ENCODE measurements at places on chromosomes 7 and 10.
A peak's percentile ranks its signal among the peaks of the same experiment; 100 is the strongest.

DNA sequence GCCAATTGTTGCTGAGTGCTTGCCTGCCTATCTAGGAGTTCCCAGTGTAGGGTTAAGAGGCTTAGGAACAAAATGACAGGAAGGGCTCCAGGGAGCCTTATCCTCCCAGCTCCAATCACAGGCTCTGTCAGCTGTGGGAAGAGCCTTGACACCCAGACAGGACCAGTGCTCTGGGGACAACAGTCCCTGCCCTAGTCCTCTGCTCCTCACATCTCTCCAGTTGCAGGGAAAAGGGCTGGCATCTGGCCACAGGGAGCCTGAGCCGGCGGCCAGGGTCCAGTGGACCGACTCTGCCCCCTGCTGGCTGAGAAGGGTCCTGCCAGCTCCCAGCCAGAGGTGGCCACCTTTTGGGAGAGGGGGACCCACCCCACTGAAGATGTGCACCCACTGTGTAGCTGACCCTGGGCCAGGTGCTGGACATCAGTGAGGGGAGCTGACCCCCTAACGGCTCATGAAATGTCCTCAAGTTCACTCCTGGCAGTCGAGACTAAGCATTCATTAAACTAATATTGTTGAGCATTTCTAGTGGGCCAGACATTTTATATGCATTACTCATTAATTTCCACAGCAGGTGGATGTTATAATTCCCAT is 17.6 kb downstream of the DNAJB12 start:
- peak; percentile 52 for DNase-seq

- no peak for DNase-seq
Observed at GRCh38 chr10:101367569-101368453, 13.8 kb downstream of the BTRC start.

GRCh38 chr7:85186083-85186520 is 754 bp downstream of the SEMA3D start:
- DNase-seq = no peak

GRCh38 chr7:55127135-55127551 is 108.3 kb downstream of the EGFR start:
- DNase-seq = no peak

DNA sequence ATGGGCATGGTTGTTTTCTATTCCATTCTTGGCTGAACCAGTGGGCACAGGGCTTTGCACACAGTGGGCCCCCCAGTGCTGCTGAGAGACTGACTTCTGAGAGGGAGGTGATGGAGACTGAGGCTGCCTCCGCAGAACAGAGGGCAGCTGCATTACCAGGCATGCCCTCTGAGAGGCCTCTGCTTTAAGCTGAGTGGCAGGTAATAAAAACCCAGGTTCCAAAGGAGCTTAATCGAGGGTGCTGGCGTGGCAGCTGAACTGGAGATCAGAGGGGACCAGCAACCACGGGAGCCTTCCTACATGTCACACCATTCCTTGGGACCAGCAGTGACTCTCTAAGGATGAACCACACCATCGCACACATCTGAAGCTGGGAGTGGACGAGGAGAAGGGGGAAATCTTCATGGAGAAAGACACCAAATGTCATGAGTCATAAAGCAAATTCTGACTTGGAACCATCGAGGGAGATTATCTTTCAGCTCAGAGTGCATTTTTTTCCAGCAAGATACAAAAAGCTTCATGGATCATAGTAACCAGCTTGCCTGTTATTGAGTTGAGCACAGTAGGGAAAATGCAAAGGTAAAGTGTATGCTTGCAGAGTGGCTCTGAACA is 24.6 kb downstream of the HIPK2 start:
- DNase-seq = no peak

DNA sequence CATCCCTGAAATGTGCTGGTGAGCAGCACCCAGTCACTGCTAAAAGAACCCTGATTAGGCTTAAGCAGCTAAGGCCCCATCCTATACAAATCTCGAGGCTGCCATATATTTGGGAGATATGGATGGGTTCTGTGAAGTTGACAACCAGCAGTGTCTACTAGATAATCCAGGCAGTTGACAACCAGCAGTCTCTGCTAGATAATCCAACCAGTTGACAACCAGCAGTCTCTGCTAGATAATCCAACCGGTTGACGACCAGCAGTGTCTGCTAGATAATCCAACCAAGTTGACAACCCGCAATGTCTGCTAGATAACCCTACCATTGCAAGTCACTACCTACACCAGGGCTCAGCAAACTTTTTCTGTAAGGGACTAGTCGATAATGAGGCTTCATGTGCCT is 58.3 kb upstream of the KDM7A start:
- DNase-seq = no peak

GRCh38 chr10:88964869-88965415 is 12.4 kb upstream of the ACTA2 start:
- no peak for DNase-seq

- DNase-seq = no peak
Observed at GRCh38 chr7:159109653-159110035, 35.0 kb downstream of the VIPR2 start.

GRCh38 chr7:138907850-138908249 is 73.3 kb downstream of the KIAA1549 start:
- DNase-seq = no peak

- DNase-seq = no peak
Observed at GRCh38 chr7:100152404-100152803, 3.7 kb downstream of the LAMTOR4 start.

DNA sequence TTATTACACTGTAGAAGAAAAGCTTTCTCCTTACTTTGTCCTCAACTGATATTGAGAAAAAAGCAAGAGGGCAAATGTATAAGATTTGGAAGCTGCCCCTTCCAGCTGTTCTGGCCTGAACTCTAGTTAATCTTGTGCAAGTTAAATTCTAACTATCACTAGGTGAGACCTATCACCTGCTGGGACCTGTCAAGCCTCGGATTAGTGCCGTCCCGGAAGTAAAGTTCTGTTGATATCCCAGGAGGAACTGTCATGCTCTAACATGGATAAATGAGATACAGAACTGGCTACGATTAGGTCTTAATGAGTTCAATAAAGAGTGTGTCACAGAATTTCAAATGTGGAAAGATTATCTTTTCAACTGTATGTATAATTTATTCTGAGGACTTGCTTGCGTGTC is 1.2 kb upstream of the BPGM start:
- DNase-seq = no peak

DNA sequence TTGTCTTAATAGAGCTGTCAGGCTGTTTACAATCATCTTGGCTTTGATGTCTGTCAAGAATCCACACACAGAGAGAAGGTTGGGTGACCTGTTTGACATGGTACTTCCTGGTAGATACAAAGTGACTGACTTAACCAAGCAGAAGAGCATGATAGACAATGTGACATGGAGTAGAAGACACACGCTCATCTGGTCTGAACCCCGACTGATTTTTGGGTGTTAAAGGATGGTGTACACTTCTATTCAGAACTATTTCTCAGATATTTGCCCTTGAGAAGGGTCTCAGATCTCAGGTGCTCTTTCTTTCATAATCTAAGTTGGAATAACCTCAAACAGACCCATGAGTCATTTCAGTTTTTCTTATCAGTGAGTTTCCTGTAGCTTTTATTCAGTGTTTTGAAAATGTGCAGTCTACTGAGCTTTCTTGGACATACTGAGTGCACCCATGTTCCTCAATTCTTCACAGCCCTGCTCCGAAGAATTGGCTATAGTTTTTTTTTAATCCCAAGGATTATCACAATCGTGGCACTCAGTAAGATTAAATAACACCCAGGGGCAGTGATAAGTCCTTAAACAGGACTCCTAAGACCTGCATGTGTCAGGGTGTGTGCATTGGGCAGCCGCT is 46.4 kb upstream of the NXPH1 start:
- peak; percentile 10 for DNase-seq

- DNase-seq = no peak
Observed at GRCh38 chr7:84162584-84162983, 32.0 kb downstream of the SEMA3A start.

DNA sequence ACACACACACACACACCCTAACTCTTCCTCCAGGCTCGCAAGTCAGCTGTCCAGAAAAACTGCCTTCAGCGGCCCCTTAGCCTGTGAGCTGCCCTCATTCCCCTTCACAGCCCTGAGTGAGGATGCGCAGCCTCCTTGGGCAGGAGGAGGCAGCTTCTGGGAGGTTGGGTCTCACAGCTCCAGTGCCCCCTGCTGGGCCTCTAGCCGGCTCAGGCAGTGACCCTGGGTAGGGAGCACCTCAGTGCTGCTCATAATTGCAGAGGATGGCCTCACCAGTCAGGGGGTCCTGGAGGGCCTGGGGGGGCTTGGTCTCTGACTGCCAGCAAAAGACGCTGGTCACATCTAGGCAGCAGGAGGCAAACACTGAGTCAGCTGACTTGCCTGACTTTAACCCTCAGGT is 43.7 kb downstream of the ZNF273 start:
- DNase-seq = peak; percentile 26

DNA sequence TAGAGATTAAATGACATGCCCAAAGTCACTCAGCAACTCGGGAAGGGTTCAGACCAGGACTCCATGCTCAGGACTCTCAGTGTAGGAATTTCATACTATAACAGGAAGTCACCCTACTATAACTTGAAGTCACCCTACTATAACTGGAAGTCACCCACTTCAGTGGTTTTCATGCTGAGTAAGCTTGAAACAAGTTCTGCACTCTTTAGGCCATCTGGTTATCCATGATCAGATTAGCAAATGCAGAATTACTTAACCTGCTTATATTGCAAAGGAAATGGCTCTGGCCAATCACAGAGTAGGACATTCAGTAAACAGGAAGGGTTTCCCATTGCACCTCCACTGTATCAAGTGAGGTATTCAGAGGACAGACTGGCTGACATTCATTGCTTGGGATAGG is 1240.4 kb downstream of the GATA3 start:
- peak; percentile 5 for DNase-seq

GRCh38 chr7:84823530-84823929 is 363.3 kb downstream of the SEMA3D start:
- DNase-seq = no peak

DNA sequence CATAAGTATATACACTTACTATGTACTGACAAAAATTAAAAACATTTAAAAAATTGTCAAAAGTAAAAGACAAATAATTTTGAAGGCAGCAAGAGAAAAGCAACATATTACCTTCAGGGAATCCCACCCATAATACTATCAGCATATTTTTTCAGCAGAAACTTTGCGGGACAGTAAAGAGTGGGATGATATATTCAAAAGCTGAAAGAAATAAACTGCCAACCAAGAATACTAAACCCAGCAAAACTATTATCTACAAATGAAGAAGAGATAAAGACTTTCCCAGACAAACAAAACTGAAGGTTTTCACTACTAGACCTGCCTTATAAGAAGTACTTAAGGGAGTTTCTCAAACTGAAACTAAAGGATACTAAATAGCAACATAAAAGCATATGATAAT is 257.9 kb downstream of the TCF7L2 start:
- DNase-seq = no peak

- DNase-seq = no peak
Observed at GRCh38 chr10:12067336-12067735, 1.4 kb upstream of the DHTKD1 start.

DNA sequence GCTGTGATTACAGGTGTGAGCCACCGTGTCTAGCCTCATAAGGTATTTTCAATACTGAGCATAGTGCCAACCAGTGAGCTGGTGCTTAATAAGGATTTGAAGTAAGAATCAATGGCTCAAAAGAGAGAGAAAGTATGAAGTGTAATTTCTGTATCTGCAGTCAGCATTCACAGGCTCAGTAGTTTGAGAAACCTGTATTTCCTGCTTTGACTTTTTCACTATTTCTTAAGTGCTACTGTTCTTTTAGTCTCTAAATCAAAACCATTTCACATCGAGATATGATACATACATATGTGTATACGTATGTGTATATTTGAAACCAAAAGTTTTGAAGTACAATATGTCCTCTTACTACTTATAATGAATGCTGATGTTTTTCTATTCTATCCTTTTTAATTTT is 189.9 kb downstream of the PPP1R9A start:
- no peak for DNase-seq

GRCh38 chr10:70315276-70315675 is 31.5 kb upstream of the NPFFR1 start:
- DNase-seq = no peak

DNA sequence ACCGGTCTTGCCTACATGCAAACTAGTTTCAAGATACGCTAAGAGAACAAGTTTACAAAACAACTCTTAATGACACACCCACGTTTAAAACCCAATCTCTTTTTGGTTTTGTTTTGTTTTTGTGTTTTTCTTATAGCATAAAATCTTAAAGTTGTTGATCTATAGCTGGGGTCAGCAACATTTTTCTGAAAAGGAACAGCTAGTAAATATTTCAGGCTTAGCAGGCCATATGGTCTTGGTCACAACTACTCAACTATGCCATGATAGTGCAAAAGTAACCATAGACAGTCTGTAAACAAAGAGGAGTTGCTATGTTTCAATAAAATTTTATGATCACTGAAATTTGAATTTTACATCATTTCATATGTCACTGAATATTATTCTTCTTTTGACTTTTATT is 327.4 kb downstream of the AGMO start:
- DNase-seq = no peak

DNA sequence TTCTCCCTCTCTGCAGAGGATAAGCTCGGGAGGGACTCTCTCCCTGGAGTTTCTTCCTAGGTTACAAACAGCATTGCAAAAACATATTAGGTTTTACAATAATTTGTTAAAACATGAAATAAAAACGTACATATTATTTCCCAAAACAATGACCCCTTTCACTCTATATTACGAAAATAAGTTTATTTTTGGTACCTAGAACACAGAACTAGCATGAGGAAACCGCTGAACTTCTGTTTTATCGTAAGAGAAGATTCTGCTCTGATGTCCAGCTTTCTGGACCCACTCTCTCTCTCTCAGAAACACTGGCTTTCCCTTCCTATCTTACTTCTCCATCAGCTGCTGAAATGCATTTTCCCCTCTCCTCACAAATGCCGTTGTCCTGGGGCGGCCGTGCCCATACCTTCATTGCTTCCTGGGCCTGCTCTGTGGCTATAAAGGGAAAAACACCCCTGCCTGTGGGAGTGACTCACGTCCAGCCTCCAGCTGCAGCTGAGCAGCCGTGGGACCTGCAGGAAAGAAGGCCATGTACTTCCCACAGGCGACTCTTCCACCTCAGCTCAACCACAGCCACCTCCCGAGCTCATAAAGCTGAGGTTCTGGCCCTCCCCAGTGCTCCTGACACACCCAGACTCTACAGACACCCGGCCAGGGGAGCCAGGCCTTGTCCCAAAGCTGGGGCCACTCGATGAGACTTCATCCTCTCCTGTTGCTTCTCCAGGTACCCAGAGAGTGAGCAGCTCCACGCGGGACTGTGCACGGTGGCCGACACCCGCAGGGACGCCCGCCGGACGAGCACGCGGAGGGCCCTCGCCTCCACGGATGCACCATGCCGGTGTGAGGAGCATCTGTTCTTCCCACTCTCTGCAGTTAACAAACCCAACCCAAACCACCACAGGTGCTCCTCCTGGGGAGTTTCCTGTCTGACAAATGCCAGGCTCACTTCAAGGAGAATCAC is 3.1 kb downstream of the GPER1 start:
- DNase-seq = no peak

GRCh38 chr7:15967551-15967950 is 281.1 kb upstream of the MEOX2 start:
- DNase-seq = no peak

All from GM13977 (cell line).